ENCODE measurements at places on chromosomes 2 and 18.

- DNase-seq = no peak
Observed at GRCh38 chr2:213500881-213501280, 216.6 kb downstream of the SPAG16 start.

DNA sequence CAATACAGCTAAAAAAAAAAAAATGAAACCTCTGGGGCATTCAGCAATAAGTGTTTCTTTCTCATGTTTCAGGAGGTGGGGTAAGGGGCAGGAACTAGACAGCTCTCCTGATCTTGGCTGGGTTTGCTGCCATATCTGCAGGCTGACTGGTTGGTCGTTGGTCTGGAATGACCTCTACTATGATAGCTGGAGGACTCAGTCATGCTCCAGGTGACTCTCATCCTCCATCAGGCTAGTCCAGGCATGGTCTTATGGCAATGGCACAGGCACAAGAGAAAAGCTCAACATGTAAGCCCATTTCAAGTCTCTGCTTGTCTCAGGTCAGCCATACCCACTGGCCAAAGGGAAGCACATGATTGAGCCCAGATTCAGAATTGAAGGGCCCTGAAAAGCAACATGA, 9.5 kb upstream of the SLC1A4 start:
- DNase-seq = no peak

GRCh38 chr2:201059961-201060755, 11.3 kb downstream of the HYCC2 start:
- DNase-seq = no peak

- no peak for DNase-seq
Observed at GRCh38 chr2:187403568-187404260, 44.3 kb downstream of the CALCRL start.

GRCh38 chr18:50297621-50298442, 10.3 kb upstream of the CXXC1 start:
- no peak for DNase-seq

GRCh38 chr2:26018184-26019055, 15.5 kb upstream of the RAB10 start:
- no peak for DNase-seq

- DNase-seq = no peak
Observed at GRCh38 chr2:227642656-227643055, 23.9 kb upstream of the SCYGR5 start.

GRCh38 chr2:72576861-72577260, 249.0 kb downstream of the EXOC6B start:
- DNase-seq = no peak

- DNase-seq = no peak
Observed at GRCh38 chr2:26169226-26169625, 3.7 kb upstream of the GAREM2 start.

- DNase-seq = no peak
Observed at GRCh38 chr2:124316881-124317605, 292.0 kb downstream of the CNTNAP5 start.

- DNase-seq = no peak
Observed at GRCh38 chr2:139386401-139386800, 606.2 kb upstream of the NXPH2 start.

GRCh38 chr2:137947728-137948336, 16.4 kb upstream of the HNMT start:
- DNase-seq = no peak

GRCh38 chr18:58229162-58229561, 185.1 kb downstream of the NEDD4L start:
- no peak for DNase-seq

DNA sequence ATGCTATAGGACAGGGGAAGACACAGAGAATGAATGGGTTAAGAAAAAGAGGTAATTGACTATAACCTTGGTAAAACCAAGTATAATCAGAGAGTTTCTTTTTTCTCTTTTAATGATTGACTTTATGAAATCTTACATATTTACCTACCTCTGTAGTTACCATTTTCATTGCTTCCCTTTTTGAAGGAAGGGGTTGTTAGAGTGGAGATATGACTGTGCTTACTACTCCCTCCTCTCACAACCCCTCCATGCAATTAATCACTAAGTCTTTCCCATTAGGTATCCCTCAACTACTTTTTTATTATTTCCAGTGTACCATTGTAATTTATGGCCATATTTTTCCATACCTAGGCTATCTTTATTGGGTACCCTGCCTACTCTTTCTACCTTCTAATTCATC, 71.4 kb downstream of the WDR7 start:
- DNase-seq = no peak

- DNase-seq = no peak
Observed at GRCh38 chr2:238183821-238184220, 19.7 kb downstream of the ILKAP start.

DNA sequence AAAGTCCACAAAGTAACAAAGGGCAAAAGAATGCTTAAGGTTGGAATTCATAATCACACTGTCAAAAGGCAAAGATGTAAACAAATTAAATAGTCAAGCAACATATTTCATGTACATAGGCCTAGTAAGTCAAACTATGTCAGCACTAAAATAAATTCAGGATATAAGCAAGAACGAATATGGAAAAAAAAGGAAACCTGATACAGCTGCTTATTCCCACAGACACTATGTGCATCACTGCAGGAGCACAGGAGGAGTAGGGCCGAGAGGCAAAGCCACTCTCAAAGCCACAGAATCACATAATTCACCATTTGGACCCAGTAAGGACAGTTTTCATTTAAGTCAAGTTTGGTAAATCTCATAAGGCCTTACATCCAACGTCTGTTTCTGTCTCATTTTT, 116.6 kb downstream of the SATB2 start:
- DNase-seq = no peak

DNA sequence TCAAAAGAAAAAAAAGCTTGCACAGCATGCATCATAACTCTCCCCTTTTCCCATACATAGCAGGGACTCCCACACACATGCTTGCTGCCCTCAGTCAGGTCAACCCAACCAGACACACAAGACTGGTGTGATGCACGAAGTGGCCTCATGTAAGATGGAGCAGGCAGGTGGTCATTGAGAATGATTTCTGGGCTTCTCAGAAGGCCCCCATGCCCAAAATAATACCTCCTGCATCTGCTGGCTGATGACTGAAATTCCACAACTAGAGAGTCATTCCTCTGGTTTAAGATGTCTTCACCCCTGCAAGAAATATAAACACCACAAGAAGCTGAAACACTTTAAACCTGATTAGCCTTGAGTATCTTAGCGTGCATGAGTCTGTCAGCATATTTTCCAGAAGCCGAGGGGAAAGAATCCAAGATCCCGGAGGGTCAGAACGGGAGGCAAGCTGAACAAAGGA, 131.1 kb downstream of the AFF3 start:
- no peak for DNase-seq

DNA sequence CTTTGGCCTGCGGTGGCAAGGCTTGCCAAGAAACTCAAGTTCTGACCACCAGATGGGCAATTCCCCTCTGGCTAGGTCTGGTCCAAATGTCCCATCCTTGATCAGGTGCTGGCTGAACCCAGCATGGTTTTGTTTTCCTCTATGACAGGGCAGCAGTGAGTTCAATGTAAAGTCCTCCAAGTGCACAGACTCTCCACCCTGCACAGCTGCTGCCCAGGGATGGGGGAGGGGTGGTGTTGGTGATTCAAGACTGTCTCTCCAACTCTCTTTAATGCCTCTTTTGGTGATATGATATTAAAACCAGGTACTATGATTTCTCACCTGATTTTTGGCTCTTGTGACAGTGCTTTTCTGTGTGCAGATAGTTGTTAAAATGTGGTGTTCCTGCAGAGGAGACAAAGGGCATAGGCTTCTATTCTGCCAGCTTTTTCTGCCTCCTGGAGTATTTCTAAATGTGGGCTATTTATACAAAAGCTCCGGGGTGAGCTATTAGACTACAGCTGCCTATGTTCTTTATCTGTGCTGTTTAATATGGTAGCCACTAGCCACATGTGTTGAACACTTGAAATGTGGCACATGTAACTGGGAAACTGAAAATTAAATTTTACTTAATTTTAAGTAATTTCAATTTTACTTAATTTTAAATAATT, 64.0 kb upstream of the STK39 start:
- DNase-seq = no peak

DNA sequence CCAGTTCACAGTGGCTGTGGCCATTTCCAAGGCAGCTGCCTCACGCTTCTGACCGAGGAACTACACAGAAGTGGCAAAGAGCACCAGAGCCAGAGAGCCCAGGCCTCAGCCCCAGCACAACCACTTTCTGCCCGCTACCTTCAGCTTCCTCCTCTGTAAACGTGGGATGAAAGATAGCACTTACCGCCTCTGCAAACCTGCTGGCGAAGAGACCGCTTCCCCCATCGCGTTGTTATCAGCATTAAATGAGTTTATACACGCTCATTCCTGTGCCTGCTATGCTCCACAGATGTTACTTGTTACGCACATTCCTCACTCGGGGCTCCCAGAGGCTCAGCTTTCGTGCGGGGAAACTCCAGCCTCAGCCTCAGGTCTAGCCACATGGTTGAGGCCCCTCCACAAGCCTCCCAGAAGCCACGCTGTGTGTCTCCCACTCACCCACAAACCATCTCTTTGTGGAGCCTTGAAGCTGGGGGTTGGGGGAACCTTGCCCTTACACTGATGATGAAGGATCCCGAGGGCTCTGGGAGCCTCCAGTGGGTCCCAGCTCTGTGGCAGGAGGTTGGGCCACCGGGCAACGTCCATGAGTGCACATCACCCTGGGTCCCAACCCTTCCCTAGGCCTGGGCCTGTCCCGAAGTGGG, 63.3 kb upstream of the SMAD7 start:
- DNase-seq = no peak

DNA sequence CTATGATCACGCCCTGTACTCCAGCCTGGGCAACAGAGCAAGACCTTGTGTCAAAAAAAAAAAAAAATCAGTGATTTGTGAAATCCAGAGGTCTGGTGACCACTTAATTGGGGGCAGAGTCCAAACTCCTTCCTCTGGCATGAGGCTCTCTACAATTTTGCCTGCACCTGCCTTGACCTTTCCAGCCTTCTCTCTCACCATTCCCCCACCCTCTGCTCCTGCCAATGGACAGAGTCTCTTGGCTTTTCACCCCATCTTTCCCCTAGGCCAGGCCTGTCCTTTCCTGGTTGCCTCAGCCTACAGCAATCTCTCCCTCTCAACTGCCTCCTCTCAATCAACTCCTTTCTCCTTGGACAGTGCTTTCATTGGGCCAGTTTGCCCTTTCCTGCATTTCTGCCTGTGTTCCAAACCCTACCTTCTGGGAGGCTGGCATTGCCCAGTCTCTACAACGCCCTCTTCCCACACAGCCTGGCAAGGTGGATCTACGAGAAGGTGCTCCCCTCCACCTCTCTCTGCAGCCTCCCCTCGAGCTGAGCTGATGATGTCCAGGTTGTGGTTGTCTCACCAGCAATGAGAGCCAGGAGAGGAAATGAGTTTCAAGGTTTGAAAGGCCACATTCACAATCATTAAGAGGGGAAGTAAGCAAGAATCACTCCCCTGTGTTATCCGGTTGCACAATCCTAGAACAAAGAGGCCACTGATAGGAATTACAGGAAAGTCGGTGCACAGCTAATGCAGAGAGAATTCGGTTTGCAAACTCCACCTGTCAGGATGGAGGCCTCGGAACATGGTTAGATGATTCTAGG, 39.5 kb upstream of the NPAS2 start:
- no peak for DNase-seq

DNA sequence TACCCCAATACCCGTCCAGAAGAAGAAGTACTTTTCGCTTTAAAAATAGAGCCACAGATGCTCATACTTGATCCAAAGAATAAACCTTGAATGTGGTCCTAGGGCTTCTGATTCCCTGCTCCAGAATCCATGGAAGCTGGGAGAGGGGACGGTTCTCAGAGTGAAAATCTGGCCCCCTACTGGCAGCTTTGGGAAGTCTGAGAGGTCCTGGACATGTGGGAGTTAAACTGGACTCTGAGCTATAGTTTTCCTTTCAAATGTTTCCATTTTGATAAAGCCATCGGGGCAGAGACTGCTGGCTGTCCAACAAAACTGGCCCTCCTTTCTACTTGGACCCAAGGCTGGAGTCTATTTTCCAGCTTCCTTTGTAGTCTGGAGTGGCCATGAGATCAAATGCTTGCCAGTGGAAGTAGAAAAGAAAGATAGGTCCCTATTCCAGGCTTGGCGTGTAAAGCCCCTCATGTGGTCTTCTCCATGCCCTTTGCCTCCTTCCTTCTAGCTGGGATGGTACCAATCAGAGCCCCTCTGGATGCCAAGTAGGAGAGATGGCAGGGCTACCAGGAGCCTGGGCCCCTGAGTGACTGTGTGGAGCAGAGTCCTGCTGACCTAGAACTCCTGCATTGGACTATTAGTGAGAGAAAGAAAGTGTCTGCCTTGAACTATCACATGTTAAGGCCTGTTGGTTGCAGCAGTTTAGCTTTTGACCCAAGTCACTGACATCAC, 37.7 kb upstream of the TBC1D8 start:
- DNase-seq = no peak

GRCh38 chr18:955384-956066, 50.9 kb downstream of the ADCYAP1 start:
- no peak for DNase-seq

DNA sequence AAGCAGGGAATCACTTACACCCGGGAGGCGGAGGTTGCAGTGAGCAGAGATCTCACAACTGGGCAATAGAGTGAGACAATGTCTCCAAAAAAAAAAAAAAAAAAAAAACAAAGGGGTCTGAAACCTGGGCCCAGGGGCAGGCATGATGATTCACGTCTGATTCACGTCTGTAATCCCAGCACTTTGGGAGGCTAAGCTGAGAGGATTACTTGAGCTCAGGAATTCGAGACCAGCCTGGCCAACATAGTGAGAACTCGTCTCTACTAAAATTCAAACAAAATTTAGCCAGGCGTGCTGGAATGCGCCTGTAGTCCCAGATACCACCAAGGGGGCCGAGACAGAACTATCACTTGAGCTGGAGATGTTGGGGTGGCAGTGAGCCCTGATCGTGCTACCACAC, 30.3 kb downstream of the TEX44 start:
- DNase-seq = no peak

DNA sequence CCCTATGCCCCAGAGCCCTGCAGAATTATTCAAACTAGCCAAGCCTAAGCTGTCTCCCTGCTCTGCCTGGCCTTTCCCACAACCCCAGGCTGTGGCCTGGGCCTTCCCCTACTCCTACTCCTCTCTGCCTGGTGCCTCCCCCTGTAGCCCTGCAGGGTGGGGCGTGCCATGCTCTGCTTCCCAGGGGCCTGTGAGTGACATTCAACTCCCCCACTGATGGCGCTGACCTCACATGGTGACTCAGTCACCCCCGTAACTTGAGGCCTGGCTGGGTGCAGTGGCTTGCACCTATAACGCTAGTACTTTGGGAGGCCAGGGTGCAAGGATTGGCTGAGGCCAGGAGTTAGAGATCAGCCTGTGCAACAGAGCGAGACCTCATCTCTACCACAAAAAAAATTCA, 60.6 kb downstream of the KIF1A start:
- DNase-seq = no peak

Data from D721Med (cell line).